ENCODE measurements at places on chromosomes 7 and 10.

- no peak for DNase-seq
Measured at GRCh38 chr10:77383861-77384553, 253.6 kb downstream of the KCNMA1 start.

- peak; percentile 61 for DNase-seq
Measured at GRCh38 chr10:75547391-75548298, 116.2 kb downstream of the LRMDA start.

- DNase-seq = peak; percentile 50
Measured at GRCh38 chr7:43537765-43538403, 45.0 kb upstream of the STK17A start.

GRCh38 chr7:37332243-37333016 lies 116.2 kb downstream of the ELMO1 start:
- DNase-seq = no peak

GRCh38 chr7:14236834-14237233 lies 247.4 kb upstream of the ETV1 start:
- DNase-seq = no peak

DNA sequence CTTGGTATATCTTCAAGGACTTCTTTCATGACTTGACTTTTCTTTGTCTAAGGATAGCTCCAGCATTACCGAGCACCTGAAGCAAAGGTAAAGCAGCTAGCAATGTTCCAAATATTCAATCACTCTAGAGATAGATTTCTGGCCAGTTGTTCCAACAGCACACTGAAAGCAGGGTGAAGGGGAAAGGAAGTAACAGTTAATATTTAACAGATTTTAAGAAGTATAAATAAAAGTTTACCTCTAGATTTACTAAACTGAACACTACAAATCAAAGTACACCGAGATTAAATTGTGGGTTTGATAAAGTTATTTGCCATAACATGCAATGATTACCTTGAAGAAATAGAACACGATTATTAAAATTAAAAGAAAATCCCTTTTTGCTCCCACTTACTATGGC lies 70.9 kb upstream of the GRID1 start:
- no peak for DNase-seq

DNA sequence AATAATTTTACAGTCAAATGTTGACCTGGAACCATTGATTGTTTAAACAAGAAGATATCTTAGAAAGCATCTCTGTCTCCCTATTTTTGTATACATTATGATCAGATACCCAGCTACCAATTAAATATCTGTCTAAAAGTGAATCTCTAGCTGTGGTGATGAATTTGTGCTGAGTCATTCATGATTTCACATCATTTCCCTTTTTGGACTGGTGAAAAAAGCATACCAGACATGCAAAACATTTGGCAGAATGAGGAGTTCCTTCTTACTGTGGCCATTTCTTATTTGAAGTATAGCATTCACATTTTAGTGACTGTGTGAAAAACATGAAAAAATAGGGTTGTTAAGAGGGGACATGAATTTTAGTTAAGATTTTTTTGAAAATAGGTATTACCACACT lies 98.0 kb upstream of the GATA3 start:
- peak; percentile 79 for DNase-seq

DNA sequence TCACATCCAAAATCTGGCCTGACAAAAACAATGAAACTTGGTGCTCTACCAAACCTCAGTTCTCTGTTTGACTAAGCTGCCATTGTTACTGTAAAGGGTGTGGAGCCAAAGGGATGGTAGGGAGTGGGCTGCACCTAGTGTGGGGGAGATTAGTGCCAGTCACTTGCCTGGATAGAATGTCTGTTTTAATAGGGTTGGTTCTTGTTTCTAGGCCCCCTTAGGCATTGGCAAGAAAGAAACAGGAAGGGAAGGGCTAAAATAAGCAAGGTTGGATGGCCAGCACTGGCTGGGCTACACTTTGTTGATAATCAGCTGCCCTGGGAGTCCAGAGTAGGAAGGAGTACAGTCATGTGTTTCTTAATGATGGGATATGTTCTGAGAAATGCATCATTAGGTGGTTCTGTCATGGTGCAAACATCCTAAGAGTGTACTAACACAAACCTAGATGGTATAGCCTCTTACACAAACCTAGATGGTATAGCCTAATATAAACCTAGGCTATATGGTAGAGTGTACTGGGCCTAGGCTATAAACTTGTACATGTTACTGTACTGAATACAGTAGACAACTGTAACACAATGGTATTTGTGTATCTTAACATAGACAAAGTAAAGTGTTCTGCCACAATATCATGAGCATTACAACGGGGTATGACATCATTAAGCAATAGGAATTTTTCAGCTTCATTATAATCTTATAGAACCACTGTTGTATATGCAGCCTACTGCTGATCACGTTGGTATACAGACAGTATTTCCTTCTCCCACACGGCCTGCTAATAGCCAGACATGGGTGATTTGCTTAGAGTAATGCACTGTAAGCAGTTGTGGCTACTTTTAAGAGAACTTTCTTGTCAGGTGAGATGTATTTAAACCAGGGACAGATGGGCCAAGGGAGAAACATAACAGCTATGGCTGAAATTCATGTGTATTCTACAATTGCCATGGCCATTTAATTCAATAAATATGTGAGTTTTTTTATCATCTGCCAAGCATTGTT lies 15.4 kb downstream of the BBIP1 start:
- DNase-seq = no peak

- no peak for DNase-seq
Measured at GRCh38 chr10:70684374-70684773, 12.1 kb downstream of the ADAMTS14 start.

DNA sequence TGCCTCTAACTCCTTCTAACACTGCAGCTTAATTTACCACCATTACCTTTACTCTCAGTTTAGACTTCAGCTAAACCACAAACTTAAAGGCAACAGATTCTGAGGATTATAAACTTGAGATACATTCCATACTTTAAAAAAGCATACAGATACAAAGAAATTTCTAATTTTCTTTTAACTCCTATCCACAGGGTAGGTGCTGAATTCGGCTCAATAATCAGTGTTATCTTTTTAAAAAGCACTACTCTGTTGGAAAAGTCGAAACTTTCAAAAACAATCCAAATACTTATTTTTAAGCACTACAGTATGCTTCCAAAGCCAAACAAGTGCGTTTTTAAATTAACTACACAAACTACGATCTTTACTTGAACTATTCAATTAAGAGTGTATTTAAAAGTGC lies 1.0 kb downstream of the SMNDC1 start:
- no peak for DNase-seq

DNA sequence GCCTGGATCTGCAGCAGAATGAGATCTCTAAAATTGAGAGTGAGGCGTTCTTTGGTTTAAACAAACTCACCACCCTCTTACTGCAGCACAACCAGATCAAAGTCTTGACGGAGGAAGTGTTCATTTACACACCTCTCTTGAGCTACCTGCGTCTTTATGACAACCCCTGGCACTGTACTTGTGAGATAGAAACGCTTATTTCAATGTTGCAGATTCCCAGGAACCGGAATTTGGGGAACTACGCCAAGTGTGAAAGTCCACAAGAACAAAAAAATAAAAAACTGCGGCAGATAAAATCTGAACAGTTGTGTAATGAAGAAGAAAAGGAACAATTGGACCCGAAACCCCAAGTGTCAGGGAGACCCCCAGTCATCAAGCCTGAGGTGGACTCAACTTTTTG lies 21.4 kb downstream of the LRRC17 start:
- no peak for DNase-seq

Measured in GM03348 (cell line).